Stimulated activated CD4-positive, alpha-beta T cell treated with anti-CD3 and anti-CD28 coated beads, Interleukin-4, amount 100 ng/mL, for 4 hours (primary cell): ENCODE measurements at places on chromosomes 6 and 20.

DNA sequence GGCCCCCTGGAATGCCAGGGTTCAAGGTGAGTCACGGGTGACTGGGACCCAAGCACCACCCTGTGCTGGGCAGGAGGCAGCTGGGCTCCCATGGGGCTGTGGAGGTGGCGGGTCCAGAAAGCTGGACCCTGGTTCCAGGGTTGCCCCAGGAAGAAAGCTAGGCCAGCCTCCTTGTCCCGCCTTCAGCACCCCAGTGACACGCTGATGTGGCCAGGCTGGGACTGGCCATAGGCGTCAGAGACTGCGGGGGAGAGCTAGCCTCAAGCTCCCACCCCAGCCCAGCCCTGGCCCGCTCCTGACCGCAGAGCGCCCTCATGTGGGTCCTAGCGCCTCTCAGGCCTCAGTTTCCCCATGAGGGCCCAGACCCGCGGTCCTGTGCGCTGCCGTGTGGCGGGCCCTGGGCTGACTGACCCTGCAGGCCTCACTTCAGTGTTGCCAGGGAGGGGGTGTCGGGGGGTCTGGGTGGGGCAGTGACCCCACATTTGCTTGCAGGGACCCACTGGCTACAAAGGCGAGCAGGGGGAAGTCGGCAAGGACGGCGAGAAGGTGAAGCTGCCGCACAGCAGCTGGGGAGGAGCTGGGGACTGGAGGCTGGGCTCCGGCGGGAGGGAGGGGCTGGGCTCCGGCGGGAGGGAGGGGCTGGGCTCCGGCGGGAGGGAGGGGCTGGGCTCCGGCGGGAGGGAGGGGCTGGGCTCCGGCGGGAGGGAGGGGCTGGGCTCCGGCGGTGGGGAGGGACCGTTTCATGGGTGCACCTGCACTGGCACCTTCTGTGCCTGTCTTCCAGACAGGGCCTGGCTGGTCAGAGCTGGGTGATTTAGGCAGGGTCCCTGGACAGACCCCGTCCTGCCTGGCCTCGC, 7.9 kb downstream of the COL9A3 start:
- peak; percentile 42 for DNase-seq

DNA sequence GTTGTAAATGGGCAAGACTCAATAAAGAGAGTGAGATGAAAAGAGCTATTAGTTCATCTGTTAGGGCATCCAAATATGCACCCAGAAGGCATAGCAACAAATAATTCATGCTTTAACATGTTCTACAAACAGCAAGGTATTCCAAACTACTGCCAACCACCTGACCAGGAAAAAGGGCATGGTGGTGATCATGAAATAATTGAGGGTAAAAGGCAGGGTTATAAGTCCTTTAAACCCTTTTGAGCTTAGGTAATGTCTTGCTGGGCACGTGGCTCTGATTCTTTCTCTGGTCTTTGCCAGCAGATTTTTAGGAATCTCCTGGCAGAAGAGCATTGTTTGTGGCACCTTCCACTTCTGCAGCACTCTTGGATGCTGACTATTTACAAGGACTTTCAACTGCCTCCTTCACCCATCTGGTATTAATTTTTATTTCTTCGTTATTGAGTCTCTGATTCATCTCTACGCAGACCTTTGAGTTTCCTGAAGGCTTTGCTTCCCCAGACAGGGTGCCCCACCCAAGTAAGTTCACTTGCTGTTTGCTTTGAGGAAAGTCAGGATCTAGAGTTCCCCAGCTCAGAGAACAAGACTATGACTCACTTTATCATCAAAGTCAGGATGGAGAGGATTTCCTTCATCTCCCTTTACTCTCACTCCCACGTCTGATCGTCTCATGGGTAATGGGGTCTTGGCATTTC, 83.4 kb upstream of the NEDD9 start:
- no peak for DNase-seq

- DNase-seq: no peak
Observed at GRCh38 chr6:44067173-44068139, 59.8 kb downstream of the MRPL14 start.

DNA sequence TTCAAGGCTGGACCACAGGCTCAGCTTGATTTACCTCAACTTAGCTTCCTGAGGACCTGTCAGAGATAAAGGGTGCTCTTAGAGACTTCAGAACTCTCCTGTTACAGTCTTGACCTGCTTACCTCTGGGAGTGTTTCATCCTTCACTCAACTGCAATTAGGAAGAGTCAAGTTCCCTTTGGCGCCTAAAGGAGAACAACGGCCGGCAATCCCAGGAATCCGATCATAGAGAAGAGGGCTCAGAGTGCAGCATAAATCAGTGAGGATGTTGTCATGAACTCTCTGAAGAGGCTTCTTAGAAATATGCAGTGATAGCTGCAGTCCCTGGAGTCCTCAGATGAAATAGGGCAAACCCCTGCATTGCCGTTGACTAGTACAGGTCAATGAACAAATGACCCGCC, 36.4 kb downstream of the LYRM2 start:
- DNase-seq: no peak

- no peak for DNase-seq
Observed at GRCh38 chr20:9119776-9120175, 50.9 kb downstream of the PLCB4 start.

- DNase-seq: no peak
Observed at GRCh38 chr20:50122763-50123162, 9.8 kb upstream of the UBE2V1 start.

DNA sequence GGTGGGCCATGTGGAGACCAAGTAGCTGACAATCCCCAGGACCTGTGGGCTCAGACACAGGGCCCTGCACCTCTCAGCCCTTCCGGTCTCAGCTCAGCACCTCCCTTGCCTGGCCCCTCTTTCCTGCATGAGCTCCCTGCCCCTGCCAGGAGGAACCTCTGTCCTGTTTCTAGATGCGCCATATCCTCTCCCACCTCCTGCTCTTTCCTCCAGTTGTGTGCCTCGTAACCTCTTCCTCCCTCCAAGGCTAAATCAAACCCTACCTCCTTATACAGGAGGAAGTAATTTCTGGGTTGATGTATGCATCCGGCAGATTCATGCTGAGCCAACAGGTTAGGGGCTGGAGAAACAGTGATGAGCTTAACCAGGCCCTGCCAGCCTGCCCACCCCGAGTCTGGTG, 30.9 kb downstream of the ITPR3 start:
- no peak for DNase-seq

- peak; percentile 67 for DNase-seq
Observed at GRCh38 chr6:109690373-109690736, 647 bp downstream of the AK9 start.

DNA sequence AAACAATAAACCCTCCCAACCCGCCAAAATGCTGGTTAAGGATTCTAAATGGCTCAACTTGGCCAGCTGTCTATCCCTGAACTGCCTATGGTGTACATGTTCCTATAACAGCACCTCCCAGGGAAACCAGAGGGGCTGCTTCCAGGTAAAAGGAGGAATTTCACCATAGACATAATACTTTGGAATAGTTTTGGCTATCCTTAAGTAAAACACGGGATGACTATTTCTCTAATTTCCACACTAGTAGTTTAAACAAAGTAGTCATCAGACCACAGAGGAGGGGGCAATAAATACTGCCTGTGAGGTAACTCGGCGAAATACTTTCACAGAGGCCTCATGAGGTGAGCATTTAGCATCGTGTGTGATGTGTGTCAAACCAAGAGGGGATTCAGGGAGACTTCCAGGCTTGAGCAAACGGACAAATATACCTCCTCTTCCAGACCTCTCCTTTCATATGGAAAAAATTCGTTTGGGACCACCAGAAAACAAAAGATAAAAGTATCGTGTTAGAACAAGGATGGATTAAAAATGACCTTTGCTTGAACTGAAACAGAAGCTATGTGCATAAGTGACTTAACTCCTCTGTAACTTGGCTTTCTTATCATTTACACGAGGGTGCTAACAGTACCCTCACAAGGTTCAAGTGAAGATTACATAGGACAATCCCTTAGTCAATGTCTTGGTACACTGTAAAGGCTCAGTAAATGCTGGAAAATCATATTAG, 1.0 kb upstream of the XRN2 start:
- DNase-seq: no peak

DNA sequence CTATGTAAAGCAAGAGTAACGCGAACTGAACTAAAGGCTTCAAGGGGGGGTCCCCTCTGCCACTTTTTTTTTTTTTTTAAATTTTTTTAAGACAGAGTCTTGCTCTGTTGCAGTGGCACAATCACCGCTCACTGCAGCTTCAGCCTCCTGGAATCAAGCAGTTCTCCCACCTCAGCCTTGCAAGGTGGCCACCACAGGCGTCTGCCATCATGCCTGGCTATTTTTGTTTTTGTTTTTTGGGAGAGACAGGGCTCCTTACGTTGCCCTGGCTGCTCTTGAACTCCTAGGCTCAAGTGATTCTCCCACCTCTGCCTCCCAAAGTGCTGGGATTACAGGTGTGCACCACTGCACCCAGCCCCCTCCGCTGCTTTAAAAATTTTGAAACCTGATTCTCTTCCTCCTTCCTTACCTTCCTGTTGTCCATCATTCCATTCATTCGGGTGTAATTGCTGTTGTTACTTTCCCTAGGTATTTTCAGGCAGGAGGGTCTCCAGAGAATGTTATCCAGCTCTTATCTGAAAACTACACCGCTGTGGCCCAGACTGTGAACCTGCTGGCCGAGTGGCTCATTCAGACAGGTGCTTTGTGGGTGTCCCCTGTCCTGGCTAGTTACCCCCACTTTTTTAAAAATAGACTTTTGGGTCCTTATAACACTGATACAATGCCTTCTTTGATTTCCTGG, 5.4 kb downstream of the NELFCD start:
- no peak for DNase-seq

DNA sequence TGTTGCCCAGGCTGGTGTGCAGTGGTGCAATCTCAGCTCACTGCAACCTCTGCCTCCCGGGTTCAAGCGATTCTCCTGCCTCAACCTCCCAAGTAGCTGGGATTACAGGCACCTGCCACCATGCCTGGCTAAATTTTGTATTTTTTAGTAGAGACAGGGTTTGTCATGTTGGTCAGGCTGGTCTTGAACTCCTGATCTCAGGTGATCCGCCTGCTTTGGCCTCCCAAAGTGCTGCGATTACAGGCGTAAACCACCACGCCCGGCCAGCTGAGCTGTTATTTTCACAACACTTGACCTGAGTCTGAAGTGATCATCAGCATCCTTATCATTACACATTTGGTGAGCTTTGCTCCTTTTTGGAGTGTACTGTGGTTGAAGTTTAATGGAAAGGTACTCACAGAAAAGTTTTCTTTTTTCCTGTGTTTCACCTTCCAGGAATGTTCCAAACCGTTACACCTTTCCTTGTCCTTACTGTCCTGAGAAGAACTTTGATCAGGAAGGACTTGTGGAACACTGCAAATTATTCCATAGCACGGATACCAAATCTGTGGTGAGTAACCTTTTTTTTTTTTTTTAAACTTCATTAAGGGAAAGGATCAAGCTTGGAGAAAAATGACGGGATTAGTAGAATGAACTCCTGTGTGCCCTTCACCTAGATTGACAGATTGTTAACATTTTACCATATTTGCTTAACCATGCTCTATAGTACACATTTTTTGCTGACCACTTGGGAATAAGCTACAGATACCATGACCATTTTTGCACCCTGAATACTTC, 9.7 kb downstream of the RNF114 start:
- no peak for DNase-seq

- no peak for DNase-seq
Observed at GRCh38 chr20:62733526-62733842, 24.8 kb downstream of the NTSR1 start.

DNA sequence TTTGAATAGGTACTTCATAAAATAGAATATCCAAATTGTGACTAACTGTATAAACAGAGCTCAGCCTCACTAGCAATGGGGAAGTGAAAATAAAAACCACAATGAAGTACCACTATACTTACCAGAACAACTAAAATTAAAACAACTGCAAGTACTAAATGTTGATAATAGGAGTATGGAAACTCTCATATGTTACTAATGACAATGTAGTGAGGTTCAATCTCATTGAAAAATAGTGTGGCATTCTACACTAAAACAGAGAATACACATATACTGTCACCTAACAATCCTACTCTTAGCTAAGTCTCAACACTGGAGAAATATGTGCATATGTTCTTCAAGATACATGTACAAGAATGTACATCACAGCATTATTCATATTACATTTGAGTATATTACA, 132.0 kb upstream of the CARMIL1 start:
- no peak for DNase-seq

DNA sequence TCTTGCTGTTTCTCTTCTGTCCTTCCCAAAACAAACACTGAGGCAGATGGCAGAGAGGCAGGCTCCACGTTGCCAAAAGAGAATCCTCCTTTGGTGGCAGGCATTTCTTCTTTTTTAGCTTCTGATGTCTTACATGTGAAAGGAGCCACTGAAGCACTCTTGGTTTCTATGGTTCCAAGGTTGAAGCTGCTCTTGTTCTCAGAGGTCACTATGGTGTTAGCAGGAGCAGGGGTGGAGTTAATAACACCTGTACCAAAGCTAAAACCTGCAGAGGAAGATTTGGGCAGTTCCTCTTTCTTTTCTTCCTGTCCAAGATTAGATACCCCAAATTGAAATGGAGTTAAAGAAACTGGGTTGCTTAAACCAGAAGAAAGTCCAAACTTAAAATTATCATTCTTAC, 28.8 kb downstream of the FAM8A1 start:
- no peak for DNase-seq
